ENCODE measurements at places on chromosomes 16 and 17. TPM values are rescaled to one million over a fixed set of nuclear protein-coding genes. Genes with fewer than 3 reads are reported as not detected.

GRCh38 chr17:3691617-3692067, 4.3 kb downstream of the P2RX5 start:
- no peak for DNase-seq

DNA sequence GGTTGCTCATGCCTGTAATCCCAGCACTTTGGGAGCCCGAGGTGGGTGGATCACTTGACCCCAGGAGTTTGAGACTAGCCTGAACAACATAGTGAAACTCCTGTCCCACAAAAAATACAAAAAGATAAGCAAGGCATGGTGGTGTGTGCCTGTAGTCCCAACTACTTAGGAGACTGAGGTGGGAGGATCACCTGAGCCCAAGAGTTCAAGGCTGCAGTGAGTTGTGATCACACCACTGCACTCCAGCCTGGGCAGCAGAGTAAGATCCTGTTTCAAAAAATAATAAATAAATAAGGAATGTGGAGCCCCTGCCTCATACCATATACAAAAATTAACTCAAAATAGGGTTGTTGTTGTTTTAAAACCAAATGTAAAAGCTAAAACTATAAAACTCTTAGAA, 26.2 kb upstream of the CORO1A start:
- DNase-seq = no peak

FBXL19 gene
- polyA plus RNA-seq = 8.8 TPM

- no peak for DNase-seq
Observed at GRCh38 chr17:75595920-75596313, 8.3 kb downstream of the MYO15B start.

WSB1 gene
- polyA plus RNA-seq = 109 TPM

CPNE7 gene
- polyA plus RNA-seq = not detected

MARVELD3 gene
- polyA plus RNA-seq = 0.85 TPM

GRCh38 chr17:65712383-65713267, 151.2 kb upstream of the AXIN2 start:
- no peak for DNase-seq

PPP1R27 gene
- polyA plus RNA-seq = 34.7 TPM

DNA sequence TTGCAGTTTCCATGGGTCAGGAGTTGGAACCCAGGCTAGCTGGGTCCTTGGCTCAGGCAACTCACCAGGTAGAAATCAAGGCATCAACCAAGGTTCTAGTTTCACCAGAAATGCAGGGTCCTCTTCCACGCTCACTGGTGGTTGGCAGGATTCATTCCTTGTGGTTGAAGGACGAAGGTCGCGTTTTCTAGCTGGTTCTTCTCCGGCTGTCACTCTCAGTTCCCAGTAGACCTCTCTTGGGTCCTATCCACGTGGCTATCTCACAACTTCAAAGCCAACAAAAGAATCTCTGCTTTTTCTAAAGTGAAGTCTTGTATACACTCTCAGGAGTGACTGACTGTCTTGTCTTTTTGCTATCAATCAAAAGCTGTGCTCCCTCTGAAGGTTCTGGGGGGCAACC, 146.3 kb upstream of the NOL11 start:
- no peak for DNase-seq

ZG16 gene
- polyA plus RNA-seq = not detected

DNA sequence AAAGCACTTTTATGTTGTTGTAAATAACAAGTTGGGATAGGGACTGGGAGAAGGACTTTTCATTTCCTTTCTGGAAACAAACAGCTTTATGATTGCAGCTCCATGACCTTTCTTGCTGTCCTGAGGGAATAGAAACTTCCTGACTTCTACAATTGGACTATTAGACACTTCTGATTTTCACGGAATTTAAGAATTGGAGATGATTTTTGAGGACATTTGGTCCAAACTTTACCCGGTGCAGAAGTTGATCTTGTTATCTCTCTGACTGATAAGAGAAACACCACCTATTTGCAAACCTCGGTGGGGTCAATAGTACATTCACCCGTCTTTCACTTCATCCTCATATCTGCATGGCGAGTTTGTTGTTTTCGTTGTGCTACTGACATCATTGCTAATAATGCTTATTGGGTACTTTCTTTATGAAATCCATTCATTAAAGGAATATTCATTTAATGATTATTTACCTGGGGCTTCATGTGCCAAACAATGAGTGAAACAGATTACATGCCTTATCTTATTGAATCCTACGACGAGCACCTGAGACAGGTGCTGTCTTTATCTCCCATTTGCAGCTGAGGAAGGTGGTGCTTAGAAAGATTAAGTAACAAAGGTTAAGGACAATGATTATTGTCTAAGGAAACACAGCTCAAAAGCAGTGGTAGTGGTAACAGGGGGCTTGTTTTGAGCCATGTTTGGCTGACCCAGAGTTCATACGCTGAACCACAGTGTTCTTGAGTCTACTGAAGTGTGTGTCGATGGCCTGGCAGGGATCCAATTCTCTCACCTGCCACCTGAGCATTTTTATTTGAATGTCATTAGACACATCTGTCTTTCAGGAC, 176.9 kb upstream of the FAM20A start:
- DNase-seq = peak; percentile 43

DNA sequence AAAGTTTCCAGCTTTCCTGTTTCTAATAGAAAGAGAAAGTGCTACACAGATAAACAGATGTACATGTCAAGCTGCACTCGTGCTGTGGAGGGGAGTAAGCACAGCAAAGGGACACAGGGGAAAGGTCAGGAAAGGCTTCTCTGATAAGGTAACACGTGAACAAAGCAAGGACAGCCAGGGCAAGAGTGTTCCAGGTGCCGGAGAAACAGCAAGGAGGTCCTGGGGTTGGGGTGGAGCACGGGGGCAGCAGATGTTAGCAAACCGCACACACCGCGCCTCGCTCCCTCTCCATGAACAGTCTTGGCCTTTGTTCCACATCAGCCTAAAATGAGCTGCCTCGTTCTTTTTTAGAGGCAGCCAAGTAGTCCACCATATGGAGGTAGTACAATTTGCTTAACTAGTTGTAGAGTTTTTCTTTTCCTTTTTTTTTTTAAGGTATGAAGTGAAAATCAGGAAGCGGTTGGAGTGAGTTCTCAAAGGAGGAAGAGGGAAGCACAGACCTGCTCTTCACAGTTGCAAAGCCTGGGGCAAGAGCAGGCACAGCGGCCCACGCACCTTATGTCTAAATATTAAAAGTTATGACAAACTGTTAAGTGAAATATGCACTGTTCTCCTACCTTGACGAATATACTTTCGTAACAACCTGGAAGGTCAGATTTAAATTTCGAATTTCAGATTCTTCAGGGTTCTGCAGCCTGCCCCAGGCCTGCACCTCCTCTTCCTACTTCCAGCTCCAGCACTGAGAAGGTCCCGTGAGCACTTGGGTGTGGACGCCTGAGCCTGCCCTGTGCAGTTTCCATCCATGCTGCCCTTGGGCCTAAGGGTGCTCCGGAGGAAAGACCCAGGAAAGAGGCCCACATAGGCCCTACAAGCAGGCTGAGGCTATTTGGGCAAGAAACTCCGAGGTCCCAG, 41.5 kb upstream of the RPH3AL start:
- DNase-seq = no peak

GRCh38 chr16:11566398-11566797, 20.3 kb downstream of the LITAF start:
- DNase-seq = no peak

DNA sequence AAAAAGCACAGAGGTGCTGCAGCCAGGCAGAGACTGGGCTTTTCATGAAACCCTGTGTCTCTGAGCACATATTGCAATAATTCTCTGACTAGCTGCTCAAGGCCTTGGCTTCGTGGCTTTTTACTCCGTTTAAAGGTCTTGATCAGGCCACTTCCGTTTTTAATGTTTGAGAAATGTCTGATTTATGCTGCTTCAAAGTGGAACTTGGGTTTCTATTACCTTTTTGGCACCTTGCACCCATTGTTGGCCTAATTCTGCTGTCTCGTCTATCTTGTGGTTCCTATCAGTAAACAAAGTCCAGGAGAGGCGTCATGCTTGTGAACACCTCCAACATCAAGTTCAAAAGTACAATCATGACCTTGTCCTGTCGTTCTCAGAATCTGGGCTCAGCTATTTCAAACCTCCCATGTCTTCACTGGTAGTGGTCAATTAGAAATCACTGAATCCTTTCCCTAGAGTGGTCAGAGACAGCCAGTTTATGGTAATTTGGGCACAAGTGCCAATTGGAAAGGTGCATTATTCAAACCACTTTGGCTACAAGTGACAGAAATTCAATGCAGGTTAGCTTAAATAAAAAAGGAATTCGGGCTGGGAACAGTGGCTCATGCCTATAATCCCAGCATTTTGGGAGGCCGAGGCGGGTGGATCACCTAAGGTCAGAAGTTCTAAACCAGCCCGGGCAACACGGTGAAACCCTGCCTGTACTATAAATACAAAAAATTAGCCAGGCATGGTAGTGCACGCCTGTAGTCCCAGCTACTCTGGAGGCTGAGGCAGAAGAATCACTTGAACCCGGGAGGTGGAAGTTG, 33.3 kb upstream of the METTL9 start:
- no peak for DNase-seq

P3H4 gene
- 44.0 TPM for polyA plus RNA-seq
